Sciatic nerve (tissue), 2 donors: ENCODE measurements at places on chromosomes 7 and 10. TPM values are rescaled to one million over a fixed set of nuclear protein-coding genes. Genes with fewer than 3 reads are reported as not detected.

DNA sequence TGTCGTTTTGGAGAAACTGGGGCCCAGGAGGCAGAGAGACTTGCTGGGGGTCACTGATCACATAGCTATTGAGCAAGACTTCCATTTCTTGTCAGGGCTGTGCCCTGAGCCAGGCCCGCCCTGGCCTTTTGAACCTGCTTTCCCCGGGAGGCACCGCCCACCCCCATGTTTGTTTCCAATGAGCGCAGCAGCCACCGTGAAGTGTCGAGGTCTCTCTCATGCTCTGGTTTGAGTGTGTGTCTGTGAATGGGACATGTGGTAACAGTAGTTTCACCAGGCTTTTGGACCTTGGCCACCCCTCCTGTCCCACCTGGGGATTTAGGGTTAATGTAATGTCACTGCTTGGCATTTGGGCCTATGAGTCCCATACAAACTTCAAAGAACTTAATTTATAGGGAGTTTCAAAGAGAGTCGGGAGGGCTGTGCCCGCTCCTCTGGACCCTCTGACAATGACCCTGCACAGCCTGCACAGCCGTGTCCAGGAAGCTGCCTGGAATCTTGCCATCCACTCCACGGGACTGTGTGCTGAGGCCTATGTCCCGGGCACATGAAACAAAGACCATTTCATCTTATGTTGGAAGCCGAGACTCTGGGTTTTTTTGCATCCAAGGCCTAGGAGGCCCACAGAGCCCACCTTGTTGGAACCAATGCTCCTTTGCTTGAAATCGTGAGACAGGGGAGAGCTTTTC, 6.3 kb downstream of the PRF1 start:
- DNase-seq = no peak

DNA sequence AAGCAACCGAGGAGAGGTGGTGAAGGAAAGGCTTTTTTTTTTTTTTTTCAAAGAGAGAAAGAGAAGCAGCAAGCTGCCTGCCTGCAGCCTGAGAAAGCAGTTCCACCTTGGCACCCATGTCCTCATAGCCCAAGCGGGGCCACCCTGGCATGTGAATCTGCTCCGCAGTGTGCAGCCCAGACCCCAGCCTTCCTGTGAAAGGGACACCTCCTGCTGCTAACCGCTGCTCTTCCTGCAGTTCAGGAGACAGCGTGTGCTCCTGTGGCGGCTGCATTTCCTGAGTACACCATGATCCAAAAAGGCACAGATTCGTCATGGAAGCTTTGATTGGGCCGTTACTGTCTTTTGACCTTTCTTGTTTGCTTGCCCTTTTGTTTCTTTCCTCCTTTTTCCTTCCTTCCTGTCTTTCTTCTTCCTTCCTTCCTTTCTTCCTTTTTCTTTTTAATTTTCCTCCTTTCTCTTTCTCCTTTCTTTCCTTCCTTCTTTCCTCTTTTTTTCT, 38.1 kb downstream of the IKZF1 start:
- DNase-seq = no peak

DNA sequence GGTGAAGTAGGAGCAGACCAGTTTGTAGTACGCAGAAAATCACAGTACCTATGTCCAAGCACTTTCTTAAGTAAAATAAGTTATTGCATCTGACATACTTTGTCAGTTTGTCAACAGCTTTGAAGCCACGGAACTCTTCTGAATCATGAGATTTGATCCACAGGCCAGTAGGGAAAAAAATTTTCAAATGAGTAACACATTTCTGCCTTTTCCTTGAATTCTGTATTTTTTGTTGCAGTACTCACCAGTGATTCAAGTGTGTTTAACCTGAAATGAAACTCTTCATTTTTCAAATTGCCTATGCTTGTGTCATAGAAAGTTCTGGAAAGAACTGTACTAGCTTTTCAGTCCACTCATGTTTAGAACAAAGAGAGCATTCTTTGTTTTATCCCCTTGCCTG, 337.7 kb downstream of the GATA3 start:
- DNase-seq = no peak

DNA sequence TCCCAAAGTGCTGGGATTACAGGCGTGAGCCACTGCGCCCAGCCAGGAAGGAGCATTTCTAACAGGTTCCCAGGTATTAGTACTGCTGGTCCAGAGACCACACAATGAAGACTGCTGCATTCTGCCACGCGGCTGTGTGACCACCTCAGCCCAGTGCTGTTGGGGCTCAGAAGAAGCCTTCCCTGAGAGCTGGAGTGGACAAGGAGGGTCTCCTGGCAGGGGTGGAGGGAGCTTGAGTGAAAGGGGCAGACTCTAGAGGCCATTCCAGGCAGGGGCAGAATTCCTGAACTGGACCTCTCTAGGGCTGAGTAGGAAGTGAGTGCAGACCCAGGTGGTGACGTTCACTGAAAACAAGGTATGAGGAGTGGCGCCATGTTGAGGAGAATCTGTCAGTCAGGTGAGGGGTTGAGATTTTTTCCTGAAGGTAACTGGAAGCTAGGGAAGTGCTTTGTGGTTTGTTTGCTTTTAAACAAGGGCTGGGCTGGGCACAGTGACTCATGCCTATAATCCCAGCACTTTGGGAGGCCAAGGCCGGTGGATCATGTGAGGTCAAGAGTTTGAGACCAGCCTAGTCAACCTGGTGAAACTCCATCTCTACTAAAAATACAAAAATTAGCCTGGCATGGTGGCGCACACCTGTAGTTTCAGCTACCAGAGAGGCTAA, 67.6 kb downstream of the TACC2 start:
- DNase-seq = no peak

- no peak for DNase-seq
These were observed 185.4 kb upstream of the IMMP2L start for GRCh38 chr7:111747718-111748117.

- DNase-seq = no peak
These were observed 10.9 kb downstream of the CALML5 start for GRCh38 chr10:5488272-5489161.

DNA sequence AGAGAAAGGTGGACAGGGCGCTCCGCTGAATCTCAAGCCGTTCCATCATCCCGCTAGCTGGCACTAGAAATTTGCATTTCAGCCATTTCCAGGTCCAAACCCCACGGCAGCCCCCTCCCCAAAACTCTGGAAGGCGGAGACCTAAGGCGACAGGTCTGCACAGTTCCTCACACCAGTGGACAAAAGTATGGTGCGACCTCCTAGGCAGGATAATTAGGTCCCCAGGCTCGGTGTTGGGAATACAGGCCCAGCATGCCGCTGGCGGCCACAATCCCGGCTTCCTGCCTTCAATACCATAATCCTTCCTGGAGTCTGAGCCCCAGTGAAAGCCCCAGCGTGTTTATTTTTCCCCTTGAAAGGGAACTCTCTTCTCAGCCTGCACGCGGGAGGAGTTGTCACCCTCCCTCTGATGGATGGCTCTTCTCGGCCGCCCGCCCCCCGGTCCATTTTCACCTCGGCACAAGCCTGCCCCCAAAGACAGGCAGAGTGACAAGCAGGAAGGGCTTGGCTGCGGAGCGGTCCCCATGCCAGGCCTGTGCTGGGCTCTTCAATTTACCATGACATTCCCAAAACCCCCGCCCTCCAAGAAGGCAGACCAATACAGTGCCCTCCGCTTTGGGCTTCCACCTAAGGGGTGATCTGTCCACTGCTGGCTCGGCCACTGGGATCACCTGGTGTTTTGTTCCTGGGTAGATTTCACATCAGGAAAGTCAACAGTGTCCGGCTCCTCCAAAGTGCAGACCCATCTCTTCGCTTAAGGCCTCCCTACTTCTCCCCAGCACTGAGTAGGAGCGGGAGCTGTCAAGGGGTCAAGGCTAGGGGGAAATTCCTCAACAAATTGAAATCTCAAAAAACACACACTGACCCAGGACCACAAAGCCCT, 2.2 kb downstream of the FGFR2 start:
- no peak for DNase-seq

Gene SBDS
- total RNA-seq = 161 TPM

Gene MDFIC
- total RNA-seq = 60.7 TPM
